Activated T-cell treated with anti-CD3 and anti-CD28 coated beads, Interleukin-2, amount 50 U/mL, for 24 hours (primary cell): ENCODE measurements at places on chromosomes 5 and 9.

- no peak for DNase-seq
Observed at GRCh38 chr9:25716220-25716872, 38.1 kb upstream of the TUSC1 start.

- DNase-seq: no peak
Observed at GRCh38 chr9:108515856-108516255, 339.9 kb downstream of the ACTL7B start.

- no peak for DNase-seq
Observed at GRCh38 chr9:131426545-131426944, 32.7 kb downstream of the PRRC2B start.

DNA sequence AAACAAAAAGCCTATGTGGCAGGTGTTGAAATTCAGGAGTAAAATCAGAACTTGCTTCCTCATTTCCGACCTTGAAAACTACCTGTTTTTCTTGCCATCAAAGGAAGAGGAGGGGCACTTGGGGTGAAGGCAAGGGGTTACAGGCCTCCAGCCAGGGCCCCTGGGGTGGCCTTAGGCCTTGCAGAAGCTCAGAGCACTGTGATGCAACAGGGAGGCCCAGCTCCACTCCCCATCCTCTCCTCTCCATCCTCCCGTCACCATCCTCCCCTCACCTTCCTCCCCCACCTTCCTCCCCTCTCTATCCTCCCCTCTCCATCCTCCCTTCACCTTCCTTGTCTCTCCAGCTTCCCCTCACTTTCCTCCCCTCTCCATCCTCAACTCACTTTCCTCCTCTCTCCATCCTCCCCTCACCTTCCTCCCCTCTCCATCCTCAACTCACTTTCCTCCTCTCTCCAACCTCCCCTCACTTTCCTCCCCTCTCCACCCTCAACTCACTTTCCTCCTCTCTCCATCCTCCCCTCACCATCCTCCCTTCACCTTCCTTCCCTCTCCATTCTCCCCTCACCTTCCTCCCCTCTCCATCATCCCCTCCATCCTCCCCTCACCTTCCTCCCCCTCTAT lies 111.6 kb downstream of the WNK2 start:
- no peak for DNase-seq

DNA sequence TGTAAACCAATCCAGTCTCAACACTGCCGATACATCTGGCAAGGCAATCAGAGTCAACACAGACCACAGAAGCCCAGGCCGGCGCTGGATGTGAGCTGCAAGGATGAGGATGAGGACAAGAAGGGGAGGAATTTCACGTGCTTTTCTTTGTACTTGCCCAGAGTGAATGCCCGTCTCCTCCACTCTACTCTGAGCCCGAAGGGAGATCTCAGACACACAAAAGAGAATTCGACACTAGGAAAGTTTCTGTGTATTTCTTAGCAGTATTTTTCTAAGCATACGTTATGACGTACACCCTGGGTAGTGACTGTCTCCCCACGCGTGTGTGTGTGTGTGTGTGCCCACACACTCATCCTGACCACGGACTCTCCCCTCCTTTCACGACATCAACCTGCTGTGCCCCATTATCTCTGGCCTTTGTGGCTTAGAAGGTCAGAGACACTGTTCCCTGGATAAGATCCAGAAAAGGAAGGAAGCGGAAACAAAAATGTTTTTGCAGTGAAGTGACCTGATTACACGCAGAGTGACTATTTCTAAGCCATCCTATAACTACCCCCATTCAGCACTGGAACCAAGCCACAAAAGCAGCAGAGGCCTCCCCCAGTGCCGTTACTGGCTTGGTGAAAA lies 227.3 kb upstream of the DAPK1 start:
- no peak for DNase-seq

DNA sequence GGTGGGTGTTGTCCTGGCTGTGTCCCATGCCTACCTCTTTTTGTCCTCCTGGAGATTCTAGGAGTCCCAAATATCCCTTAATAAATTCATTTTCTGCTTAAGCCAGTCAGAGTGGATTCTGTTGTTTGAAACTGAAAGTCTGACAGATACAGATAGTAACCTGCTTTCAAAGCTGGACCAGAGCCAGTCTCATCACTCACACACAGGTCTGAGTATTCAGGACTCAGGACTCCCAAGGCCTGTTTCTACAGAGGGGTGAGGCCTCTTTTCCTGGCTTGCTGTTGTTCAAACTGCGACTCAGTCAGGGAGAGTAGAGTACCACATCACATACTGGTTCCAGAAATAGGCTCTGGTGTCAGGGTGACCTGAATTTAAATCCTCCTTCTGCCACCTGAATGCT lies 190.1 kb downstream of the PAX5 start:
- no peak for DNase-seq

DNA sequence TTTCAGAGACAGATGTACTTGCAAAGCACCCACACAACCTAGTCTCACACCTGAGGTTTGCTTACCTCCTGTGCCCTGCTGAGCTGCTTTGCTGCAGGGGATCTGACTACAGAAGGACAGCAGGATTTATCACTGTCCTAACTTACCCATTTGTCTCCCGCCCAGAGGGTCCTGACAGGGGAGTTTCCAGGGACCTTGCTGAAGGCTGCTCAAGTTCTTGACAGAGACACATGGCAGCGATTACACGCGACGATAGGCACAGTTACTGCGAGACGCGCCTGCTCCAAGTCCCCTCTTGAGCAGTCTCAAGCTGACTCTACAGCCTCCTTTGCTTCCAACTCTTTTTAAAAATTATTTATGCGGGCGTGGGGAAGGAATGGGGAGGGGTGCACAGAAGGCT lies 24.6 kb upstream of the GALNT10 start:
- no peak for DNase-seq

DNA sequence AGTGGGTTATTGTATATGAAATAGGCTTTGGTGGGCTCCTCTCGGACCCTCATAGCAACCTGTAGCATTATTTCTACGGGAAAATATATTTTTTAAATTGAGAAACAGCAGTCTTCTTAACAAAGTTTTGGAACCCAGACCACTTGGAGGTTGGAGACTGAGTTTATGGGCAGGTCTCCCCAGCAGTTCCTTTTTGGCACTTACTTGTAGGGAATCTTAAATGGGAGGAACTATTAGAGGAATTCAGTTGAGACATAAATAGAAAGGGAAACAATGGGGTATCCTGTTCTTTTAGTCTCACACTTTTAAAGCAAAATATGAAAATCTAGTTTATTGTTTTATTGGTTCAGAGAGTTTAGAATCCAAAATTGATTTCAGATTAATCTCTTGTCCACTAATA lies 111.5 kb downstream of the TRIO start:
- DNase-seq: no peak

DNA sequence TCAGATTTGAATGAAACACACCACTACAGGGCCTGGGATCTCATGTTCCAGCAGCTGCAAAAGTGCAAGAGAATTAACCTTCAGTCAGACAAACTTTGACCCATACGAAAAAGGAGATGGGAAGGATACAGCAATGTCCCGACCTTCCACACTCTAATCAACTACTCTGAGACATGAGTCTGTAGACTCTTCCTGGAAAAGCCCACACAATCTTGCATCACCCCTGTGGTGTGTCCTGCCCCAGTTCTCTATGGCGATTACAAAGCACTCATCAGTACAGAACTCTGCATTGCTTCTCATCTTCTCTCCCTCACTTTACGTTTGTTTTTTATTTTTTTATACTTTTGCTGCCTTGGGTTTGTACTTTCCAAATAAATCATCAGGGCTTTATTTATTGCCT lies 241.0 kb upstream of the KIF2A start:
- DNase-seq: no peak

DNA sequence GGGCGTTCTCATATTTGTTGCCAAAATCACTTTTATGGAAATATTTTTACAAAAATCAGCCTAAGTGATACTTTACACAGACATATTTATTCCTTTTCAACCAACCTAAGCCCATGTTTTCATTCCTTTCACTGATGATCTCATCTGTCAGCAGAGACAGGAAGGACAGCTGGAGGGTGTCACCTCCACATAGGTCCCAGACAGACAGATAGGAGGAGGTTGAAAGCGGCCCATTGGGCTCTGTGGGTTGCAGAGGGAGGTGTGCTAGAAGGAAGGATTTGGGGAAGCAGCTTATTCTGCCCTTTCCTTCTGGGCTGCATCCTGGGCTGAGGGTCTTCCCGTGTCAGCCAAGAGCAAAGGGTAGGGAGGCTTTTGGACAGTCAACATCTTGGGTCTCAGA lies 26.0 kb upstream of the SEMA4D start:
- peak; percentile 61 for DNase-seq

- DNase-seq: no peak
Observed at GRCh38 chr9:86541014-86541570, 186.9 kb upstream of the TUT7 start.

DNA sequence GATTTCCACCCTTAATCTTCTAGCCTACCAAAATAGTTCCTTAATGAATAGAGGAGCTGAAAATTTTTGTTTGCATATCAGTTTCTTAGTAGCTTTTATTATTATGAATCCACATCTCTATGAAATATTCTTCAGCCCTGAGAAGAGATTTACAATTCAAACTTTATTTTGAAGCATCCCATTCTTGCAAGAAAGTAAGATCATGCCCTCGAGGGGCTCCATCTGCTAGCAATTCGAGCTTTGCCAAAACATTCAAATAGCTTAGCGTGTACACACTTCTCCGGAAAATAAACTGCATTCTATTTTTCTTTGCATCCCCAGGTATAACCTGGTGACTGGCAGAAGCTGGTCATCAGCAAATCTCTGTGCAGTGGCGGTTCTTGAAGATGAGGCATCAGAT lies 370.7 kb downstream of the MTRR start:
- DNase-seq: no peak

DNA sequence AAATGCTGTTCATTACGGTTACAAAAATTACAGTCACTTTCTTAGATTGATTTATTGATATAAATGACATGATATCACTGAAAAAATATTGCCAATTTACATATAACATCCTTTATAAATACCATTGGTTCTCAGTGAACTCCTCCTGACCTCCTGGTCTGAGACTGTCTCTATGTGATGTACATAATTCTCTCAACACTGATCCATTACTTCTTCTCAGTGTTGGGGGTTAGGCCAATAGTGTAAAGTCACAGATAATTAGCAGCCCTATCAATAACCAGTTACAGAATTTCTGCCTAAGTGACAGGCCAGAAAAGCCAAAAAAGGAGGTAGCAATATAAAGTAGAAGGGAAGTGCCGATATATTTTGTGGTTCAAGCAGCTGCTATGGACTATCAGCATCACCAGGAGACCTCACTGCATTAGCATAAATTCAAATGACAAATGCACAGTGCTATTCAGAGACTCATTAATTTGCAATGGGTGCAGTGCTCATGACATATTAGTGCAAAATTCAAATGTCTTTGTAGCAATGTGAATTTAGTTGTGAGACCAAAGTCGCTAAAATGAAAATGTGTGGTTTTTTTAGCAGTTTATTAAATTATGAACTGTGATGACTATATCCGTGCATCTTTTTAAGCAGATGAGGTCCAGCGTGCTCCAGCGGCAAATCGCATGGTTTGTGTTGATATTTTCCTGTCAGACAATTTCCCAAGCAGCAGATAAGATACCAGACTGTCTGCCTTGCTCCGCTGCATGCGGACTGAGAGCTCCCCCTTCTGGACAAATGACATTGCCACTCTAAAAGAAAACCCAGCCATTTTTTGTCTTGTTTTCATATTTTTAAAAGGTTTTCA lies 144.6 kb downstream of the CETN3 start:
- peak; percentile 49 for DNase-seq

GRCh38 chr9:21615446-21615845 lies 133.3 kb upstream of the IFNE start:
- DNase-seq: no peak

DNA sequence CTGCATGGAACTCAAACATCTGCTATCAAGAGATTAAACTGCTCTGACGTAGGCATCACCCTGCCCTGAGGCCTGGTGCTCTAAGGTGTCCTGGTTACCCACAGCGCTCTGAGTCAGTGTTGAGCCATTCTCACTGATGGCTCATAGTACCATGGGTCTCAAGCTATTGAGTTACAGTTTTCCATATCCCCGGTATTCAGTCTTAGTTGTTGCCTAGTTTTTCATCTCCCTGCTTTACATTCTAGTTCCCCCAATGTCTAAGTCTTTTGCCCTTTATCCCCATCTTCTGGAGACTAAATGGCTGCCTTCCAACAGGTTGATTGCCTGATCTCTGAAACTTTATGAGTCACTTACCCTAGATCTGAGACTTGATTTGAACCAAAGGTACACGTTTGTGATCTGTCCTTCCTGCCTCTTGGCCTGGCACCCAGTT lies 161.2 kb upstream of the PTGER4 start:
- DNase-seq: no peak
